ENCODE measurements at places on chromosomes 4 and X.

DNA sequence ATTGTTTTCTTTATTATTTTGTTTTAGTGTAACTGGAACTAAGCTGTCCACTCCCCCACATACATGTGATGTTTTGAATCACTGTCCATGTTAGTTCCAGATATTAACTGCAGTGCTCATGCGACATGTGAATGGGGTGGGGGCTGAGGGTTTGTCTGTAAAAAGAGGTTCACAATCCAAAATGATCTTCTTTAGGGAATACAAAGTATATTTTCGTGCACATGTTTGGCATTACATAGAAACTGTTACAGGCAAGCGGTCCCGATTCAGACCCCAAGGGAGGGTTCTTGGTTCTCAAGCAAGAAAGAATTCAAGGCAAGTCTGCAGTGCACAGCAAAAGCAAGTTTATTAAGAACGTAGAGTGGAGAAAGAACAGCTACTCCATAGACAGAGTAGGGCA lies 296.5 kb upstream of the CLNK start:
- DNase-seq, result no peak

GRCh38 chr4:173259310-173259709 lies 74.8 kb downstream of the HMGB2 start:
- DNase-seq, result no peak

- DNase-seq, result no peak
Observed at GRCh38 chrX:124497386-124497785, 151.0 kb downstream of the SH2D1A start.

- DNase-seq, result no peak
Observed at GRCh38 chr4:74397748-74398426, 32.9 kb downstream of the EREG start.

GRCh38 chr4:168483811-168484210 lies 3.5 kb upstream of the DDX60L start:
- DNase-seq, result no peak

DNA sequence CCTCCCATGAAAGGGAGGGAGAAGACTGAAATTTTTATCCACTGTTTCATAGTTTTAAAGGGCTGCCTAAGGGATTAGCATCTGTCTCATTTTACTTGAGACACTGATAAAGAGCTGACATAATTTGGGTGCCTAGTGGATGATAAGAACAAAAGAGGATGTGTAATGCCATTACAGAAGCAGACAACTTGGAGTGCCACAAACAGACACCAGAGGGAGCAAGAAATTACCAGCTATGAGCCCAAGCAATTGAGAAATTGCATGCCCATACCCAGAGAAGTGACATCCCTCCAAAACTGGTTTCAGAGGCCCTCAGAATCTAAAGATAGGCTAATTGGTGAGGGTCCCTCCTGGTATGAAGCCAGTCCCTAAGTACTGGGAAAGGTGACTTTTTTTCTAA lies 38.5 kb upstream of the POU3F4 start:
- DNase-seq, result no peak

DNA sequence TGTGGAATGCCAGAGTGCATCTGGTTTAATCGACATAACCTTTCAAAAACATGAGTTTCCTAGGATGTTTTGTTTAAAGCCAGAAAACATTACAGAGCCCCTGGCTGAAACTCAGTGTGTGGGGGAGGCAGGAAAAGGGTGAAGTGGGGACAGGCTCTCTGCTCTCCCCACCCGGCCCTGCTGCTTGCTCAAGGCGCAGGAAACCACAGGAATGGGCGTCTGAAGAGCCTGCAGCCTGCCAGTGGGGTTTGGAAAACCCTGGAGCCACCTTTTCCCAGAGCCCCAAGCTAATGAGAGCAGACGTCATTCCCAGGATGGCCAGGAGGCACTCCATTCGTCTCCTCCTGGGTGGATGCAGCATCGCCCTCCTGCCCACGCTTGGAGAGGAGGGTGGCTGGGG lies 240.6 kb downstream of the AFAP1 start:
- no peak for DNase-seq
